ENCODE measurements at places on chromosomes 5 and 9. TPM values are rescaled to one million over a fixed set of nuclear protein-coding genes. Genes with fewer than 3 reads are reported as not detected.

Gene SPAG8
- 1.5 TPM for total RNA-seq

Gene ORM1
- not detected for total RNA-seq

Gene CNTFR
- total RNA-seq, result 0.44 TPM

Gene GLRA1
- total RNA-seq, result not detected

Gene GARIN3
- total RNA-seq, result not detected

Gene COL23A1
- under 0.01 TPM for total RNA-seq

Gene DPYSL3
- total RNA-seq, result 185 TPM

Gene OTULINL
- total RNA-seq, result 0.17 TPM

Gene GABRA1
- not detected for total RNA-seq

Gene PLAC8L1
- total RNA-seq, result not detected

Gene PRDM9
- total RNA-seq, result not detected

Gene PCDHB5
- total RNA-seq, result 0.29 TPM

Gene ANKRD18A
- total RNA-seq, result 7.0 TPM

Gene IFNA2
- not detected for total RNA-seq

Gene KIAA0825
- total RNA-seq, result 5.5 TPM

Gene GRM6
- total RNA-seq, result not detected

Gene SLC6A3
- under 0.01 TPM for total RNA-seq

Gene FGD3
- not detected for total RNA-seq

Gene SLC36A3
- not detected for total RNA-seq

Gene LMX1B
- not detected for total RNA-seq

Gene TAF11L4
- total RNA-seq, result not detected

Gene MEIKIN
- not detected for total RNA-seq

Gene PAPPA
- total RNA-seq, result 8.7 TPM

Gene PTGR1
- 161 TPM for total RNA-seq

Gene TMC1
- not detected for total RNA-seq

Gene CDO1
- 9.0 TPM for total RNA-seq

Gene AFAP1L1
- total RNA-seq, result 5.1 TPM

Gene WDR38
- total RNA-seq, result not detected
